ENCODE measurements at places on chromosomes 12 and 14. TPM values are rescaled to one million over a fixed set of nuclear protein-coding genes. Genes with fewer than 3 reads are reported as not detected.

Gene TAS2R14
- 8.5 TPM for total RNA-seq

Gene CABP1
- total RNA-seq, result 6.4 TPM

Gene KRT74
- not detected for total RNA-seq

Gene RASSF9
- 17.8 TPM for total RNA-seq

Gene KCNA1
- total RNA-seq, result 2.4 TPM

Gene STAC3
- 2.8 TPM for total RNA-seq

- H3K4me1 ChIP-seq, result no peaks in the 10 kb centered on the region
- H3K4me3 ChIP-seq, result no peak overlapping the region
- H3K27me3 ChIP-seq, result no peaks in the 10 kb centered on the region
- no peak overlapping the region for H3K27ac ChIP-seq
These were observed 827.8 kb downstream of the DIO2 start for GRCh38 chr14:79383475-79383874.

- no peaks in the 10 kb centered on the region for H3K36me3 ChIP-seq
- no peak overlapping the region for H3K27ac ChIP-seq
- no peak overlapping the region for H3K4me3 ChIP-seq
- no peaks in the 10 kb centered on the region for H3K4me1 ChIP-seq
- DNase-seq, result no peak
These were observed 86.2 kb upstream of the CSRP2 start for GRCh38 chr12:76964784-76965571.

GRCh38 chr14:96255501-96256366 lies at the start of gene BDKRB1:
Gene BDKRB1, plus strand, starts transcription at chr14:96256210. Its CDS starts 7,473 bp downstream, at chr14:96263683.
- H3K27ac ChIP-seq, result peak within 1 kb of the TSS; percentile 64
- H3K4me1 ChIP-seq, result peaks cover 4% of the 10 kb centered on the region
- no peak for DNase-seq
- no peaks in the 10 kb centered on the region for H3K36me3 ChIP-seq
- H3K4me3 ChIP-seq, result no peak within 1 kb of the TSS

GRCh38 chr12:121942145-121942718 lies 23.8 kb downstream of the CFAP251 start:
- no peak for DNase-seq
- H3K36me3 ChIP-seq, result no peaks in the 10 kb centered on the region
- H3K27me3 ChIP-seq, result no peaks in the 10 kb centered on the region
- H3K27ac ChIP-seq, result no peak overlapping the region
- no peaks in the 10 kb centered on the region for H3K4me1 ChIP-seq

GRCh38 chr14:76104802-76105355 lies 46.8 kb upstream of the GPATCH2L start:
- no peak overlapping the region for H3K27ac ChIP-seq
- no peak overlapping the region for H3K4me3 ChIP-seq
- no peak for DNase-seq
- no peaks in the 10 kb centered on the region for H3K36me3 ChIP-seq

- no peak overlapping the region for H3K27ac ChIP-seq
- no peak for DNase-seq
- no peak overlapping the region for H3K4me3 ChIP-seq
- H3K36me3 ChIP-seq, result no peaks in the 10 kb centered on the region
- H3K4me1 ChIP-seq, result no peaks in the 10 kb centered on the region
These were observed 218.9 kb downstream of the ACSS3 start for GRCh38 chr12:81296556-81297305.

GRCh38 chr12:105024928-105025327 lies 38.8 kb downstream of the NOPCHAP1 start:
- DNase-seq, result no peak
- no peaks in the 10 kb centered on the region for H3K36me3 ChIP-seq
- H3K27me3 ChIP-seq, result no peaks in the 10 kb centered on the region
- H3K27ac ChIP-seq, result peak overlapping the region; percentile 66
- no peaks in the 10 kb centered on the region for H3K4me1 ChIP-seq

DNA sequence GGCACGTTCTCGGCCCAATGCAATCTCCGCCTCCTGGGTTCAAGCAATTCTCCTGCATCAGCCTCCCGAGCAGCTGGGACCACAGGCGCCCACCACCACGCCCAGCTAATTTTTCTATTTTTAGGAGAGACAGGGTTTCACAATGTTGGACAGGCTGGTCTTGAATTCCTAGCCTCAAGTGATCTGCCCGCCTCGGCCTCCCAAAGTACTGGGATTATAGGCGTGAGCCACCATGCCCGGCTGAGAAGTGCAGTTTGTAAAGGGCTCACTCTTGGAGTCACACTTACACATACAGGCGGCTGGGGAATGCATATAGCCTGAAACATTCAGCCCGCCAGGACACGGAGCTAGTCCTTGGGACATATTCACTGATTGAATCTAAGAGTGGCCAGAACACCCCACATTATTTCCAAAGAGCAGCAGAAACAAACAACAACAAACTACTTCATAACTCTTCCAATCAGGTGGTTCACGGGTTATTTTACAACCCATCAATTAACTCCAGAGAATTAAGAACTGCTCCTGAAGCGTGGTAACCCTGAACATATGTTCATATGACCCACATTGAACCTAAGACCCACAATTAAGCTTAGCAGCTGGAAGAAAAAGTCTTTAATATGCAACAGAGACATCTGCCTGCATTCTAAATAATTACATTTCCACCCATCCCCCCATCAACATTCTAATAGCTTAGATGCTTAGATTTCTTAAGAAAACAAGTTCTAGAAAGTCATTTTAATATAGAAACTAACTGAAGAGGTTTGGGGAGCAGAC lies 49.2 kb downstream of the SSH1 start:
- H3K27me3 ChIP-seq, result no peaks in the 10 kb centered on the region
- no peak overlapping the region for H3K27ac ChIP-seq
- DNase-seq, result no peak
- H3K4me1 ChIP-seq, result peaks cover 9% of the 10 kb centered on the region
- H3K4me3 ChIP-seq, result no peak overlapping the region
- H3K36me3 ChIP-seq, result no peaks in the 10 kb centered on the region

DNA sequence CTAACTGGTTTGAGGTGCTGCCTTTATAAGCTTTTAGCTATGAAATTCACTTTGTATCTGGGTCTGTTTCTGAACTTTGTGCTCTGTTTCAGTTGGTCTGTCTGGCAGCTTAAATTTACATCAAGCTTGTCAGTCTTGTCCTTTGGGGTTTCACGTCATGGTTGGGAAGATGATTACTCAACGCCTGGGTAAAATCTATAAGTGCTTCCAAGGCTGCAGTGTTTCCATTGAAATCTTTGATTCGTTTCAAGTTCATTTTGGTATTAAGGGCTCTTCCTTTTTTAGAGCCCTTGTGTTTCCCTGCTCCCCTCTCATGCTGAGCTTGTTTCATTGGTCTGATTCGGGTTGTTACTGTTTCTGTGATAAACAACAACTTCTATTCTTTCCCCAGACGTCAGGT lies 58.2 kb downstream of the FBXW8 start:
- H3K27me3 ChIP-seq, result no peaks in the 10 kb centered on the region
- no peak for DNase-seq
- H3K36me3 ChIP-seq, result no peaks in the 10 kb centered on the region
- H3K27ac ChIP-seq, result no peak overlapping the region
- no peak overlapping the region for H3K4me3 ChIP-seq

GRCh38 chr12:53123578-53124351 lies 20.5 kb downstream of the SOAT2 start:
- H3K4me3 ChIP-seq, result no peak overlapping the region
- H3K36me3 ChIP-seq, result no peaks in the 10 kb centered on the region
- H3K27me3 ChIP-seq, result no peaks in the 10 kb centered on the region

DNA sequence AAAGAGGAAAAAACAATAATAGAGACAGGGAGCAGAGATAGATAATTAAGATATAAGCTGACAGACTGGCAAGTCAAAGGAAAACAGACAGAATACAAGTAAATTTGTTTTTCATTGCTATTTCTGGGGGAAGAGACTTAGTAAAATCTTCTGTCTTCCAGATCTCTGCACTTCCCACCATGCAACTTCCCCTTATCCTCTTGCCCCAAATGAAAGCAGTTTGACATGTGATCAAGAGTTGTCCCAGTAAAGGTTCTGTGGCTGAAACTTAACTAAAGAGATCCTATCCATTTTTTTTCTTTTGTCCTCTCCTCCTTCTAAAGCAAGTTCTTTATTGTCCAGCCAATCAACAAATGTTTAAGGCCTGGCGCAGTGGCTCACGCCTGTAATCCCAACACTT lies 1.5 kb upstream of the MLF2 start:
- H3K27me3 ChIP-seq, result no peaks in the 10 kb centered on the region
- H3K4me3 ChIP-seq, result no peak overlapping the region
- H3K27ac ChIP-seq, result peak overlapping the region; percentile 97
- peaks cover 7% of the 10 kb centered on the region for H3K4me1 ChIP-seq
- DNase-seq, result no peak
- no peaks in the 10 kb centered on the region for H3K36me3 ChIP-seq

DNA sequence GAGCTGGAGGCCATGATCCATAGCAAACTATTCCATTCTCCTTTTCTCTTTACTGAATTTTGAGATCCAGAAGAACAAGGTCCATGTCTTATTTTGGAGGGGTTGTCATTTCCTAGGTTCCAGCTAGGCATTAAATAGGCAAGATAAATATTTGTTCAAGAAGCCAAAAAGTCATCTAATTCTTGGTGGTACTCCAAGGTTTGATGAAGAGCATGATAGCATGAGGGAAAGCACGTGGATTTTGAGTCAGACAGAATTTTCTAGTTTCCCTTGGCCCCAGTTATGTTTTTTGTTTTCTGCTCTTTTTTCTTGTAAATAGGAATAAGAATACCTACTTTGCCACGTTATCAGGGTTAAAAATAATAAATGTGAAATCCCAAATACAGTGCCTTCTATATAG lies 25.5 kb upstream of the FRMD6 start:
- no peaks in the 10 kb centered on the region for H3K36me3 ChIP-seq
- H3K4me1 ChIP-seq, result no peaks in the 10 kb centered on the region
- no peak for DNase-seq
- H3K27me3 ChIP-seq, result no peaks in the 10 kb centered on the region
- peak overlapping the region; percentile 43 for H3K27ac ChIP-seq

DNA sequence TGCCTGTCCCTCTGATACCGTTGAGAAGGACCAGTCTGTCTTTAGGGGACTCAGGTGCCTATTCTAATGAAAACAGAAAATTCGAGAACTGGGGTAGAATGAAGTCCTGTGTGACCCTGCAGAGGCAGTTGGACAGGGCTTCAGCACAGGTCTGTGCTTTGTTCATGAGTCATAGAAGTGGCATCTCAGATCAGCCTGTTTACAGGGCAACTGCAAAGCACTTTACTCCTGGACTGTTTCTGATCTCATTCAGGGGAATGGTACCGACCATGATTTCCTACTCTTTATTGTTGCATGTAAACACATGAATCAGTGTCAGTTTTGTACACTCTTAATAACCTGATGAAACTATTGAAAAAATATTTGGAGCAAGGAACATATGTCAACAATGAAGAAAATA lies 1517.0 kb downstream of the AACS start:
- H3K4me3 ChIP-seq, result no peak overlapping the region
- no peaks in the 10 kb centered on the region for H3K4me1 ChIP-seq
- no peaks in the 10 kb centered on the region for H3K27me3 ChIP-seq
- no peaks in the 10 kb centered on the region for H3K36me3 ChIP-seq
- no peak overlapping the region for H3K27ac ChIP-seq
- DNase-seq, result no peak

DNA sequence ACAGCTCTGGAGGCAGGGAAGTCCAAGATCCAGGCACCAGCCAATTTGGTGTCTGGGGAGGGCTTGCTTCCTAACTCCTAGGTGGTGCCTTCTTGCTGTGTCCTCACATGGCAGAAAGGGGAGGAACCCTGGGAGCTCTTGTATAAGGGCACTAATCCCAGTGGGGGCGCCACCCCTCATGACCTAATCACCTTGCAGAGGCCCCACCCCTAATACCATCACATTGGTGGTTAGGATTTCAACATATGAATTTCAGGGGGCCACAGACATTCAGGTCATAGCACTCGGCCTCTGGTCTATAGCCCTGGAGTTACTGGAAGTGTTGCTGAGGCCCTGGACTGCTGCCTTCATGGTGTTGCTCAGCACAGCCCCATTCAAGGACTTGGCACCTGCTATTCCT lies 14.6 kb downstream of the PSMD9 start:
- no peak overlapping the region for H3K4me3 ChIP-seq
- no peaks in the 10 kb centered on the region for H3K36me3 ChIP-seq
- H3K27me3 ChIP-seq, result no peaks in the 10 kb centered on the region
- H3K27ac ChIP-seq, result no peak overlapping the region
- DNase-seq, result no peak
- no peaks in the 10 kb centered on the region for H3K4me1 ChIP-seq

- H3K4me1 ChIP-seq, result no peaks in the 10 kb centered on the region
- H3K27ac ChIP-seq, result no peak overlapping the region
- H3K27me3 ChIP-seq, result no peaks in the 10 kb centered on the region
- H3K36me3 ChIP-seq, result no peaks in the 10 kb centered on the region
- no peak overlapping the region for H3K4me3 ChIP-seq
These were observed 24.3 kb upstream of the PCNX1 start for GRCh38 chr14:70882776-70883492.

DNA sequence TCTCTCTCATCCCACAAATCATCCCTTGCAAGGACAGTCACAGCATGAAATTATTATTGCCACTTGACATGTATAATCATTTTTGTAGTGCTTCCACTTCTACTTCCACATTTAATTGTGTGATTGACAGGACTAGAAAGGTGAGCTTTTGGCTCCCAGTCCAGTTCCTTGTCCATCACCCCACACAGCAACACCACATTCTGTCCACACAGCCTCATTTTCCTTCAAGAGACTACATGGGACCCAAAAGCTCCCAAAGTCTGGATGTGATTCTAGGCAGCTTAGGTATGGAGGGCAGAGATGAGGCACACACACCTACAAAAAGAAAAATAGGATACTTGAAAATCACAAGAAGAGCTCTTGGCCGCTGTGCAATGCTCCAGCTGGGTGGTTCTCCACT lies 366.3 kb downstream of the DPF3 start:
- no peaks in the 10 kb centered on the region for H3K27me3 ChIP-seq
- H3K4me3 ChIP-seq, result no peak overlapping the region
- H3K4me1 ChIP-seq, result no peaks in the 10 kb centered on the region
- no peak overlapping the region for H3K27ac ChIP-seq
- no peak for DNase-seq
- no peaks in the 10 kb centered on the region for H3K36me3 ChIP-seq

- H3K36me3 ChIP-seq, result no peaks in the 10 kb centered on the region
- peaks cover 5% of the 10 kb centered on the region for H3K27me3 ChIP-seq
- H3K27ac ChIP-seq, result no peak overlapping the region
- no peak overlapping the region for H3K4me3 ChIP-seq
- no peak for DNase-seq
- H3K4me1 ChIP-seq, result no peaks in the 10 kb centered on the region
These were observed 270.5 kb downstream of the TTC6 start for GRCh38 chr14:37865719-37866549.

All from uterus (tissue), 4 donors.